Activated T-helper 1 cell treated with Interleukin-2 at 50 U/mL for 16 hours (primary cell): ENCODE measurements at places on chromosomes 2 and 18.

GRCh38 chr2:205539603-205540002 lies 142.7 kb upstream of the NRP2 start:
- DNase-seq = no peak

DNA sequence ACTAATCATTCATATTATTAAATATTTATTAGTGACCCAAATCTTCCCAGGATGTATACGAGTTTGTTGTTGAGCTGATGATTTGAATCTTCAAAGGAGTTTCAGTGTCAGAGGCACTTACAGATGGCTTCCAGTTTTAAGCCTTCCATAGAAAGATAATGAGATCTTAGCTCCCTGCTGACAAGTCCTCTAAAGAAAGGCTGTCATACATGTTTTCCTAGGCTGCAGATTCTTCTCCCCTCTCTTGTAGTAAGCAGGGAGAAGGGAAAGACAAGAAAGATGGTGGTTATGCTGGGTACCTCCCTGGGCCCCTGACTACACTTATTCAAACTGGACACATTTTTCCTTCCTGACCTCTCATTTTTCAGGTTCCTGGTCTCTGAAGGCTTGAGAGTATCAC lies 8.1 kb upstream of the GAREM1 start:
- no peak for DNase-seq

DNA sequence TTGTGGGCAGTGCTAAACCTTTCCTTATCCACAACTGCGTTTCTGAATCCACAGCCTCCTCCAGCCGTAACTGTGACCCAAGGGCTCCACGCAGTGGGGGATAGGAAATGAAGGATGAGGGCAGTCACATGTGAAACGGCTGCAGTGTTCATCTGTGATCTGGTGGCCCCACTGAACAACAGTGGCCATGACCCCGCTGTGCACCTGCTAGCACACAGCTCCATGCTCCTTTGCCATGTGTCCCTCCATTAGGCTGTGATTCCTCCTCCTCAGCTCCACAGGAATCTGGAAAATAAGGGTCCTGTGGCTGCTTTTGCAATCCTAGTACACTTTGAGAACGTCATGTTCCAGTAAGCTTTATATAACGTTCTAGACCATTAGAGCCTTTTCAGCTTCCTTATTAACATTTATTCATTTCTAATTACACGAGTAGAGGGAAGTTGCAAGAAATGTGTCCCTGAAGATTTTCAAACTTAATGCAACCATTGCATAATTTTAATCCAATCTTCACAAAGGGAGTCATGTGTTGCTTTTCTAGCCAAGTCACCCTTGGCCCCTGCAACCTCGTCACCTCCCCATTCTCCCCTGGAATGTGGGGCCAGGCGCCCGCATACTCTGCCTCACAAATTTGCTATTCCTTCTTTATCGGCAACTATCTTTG lies 7.1 kb upstream of the NAPG start:
- DNase-seq = no peak

DNA sequence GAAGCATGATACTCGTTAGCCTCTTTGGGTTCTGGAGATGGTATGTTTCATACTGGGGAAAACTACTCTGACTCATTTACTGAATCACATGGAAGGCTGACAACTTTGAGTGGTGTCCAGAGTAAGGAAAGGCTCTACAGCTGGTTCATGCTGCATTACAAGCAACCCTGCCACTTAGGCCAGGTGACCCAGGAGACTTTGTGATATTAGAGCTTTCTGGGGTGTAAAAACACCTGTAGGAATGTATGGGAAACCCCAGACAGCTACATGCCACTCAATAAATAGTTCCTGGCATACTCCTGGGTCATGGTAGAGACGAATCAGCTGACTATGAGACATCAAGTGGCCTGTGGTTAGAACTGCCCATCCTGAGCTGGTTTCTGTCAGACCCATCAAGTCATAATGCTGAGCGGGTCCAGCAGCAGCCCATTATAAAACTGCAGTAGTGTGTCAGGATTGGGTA lies 21.3 kb upstream of the TCF7L1 start:
- no peak for DNase-seq

DNA sequence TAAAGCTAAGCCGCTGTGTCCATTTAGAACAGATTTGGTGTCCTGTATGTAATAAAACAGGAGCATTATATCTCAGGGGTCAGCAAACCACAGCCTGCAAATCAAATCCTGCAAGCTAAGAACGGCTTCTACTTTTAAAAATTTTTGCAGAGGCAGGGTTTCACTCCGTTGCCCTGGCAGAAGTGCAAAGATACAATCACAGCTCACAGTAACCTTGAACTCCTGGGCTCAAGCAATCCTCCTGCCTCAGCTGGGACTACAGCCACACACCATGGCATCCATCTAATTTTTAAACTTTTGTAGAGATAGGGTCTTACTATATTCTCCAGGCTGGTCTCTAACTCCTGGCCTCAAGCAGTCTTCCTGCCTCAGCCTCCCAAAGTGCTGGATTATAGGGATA lies 28.6 kb upstream of the NPC1 start:
- DNase-seq = no peak

GRCh38 chr2:216031960-216032689 lies 18.8 kb upstream of the MREG start:
- DNase-seq = no peak

DNA sequence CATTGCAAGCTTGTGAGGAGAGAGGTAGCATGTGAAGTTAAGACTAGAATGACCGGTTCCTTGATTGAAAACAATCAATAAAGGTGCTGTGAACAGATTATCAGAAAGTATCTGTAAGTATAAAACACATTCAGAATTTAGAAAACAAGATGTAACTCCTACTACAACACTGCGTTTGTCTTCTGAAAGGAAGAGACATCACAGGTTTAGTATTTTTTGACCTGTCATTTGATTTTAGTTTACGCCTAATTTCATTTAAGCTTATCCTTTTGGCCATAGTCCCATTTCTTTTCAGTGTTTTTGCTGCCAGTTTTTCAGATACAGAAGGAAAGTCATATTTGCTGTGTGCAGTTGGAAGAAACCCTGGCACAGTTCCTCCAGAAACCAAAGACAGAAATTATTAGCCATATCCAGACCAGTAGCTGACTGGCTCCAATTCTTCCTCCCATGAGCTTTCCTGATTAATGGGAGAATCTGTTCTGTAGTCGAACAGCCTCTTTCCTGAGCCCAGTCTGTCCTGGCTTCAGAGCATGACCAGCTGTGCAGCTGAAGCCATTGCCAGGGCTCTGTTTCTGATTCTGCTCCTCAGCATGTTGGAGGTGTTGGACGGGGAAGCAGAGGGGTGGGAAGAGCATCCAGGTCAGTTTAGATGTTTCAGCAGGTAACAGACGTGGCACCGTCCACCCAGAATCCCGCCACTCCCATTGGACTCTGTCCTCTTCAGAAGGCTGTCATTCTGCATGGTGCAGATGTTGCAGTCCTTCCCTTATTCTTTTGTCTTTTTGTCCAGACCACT lies 61.0 kb downstream of the CRIM1 start:
- no peak for DNase-seq

DNA sequence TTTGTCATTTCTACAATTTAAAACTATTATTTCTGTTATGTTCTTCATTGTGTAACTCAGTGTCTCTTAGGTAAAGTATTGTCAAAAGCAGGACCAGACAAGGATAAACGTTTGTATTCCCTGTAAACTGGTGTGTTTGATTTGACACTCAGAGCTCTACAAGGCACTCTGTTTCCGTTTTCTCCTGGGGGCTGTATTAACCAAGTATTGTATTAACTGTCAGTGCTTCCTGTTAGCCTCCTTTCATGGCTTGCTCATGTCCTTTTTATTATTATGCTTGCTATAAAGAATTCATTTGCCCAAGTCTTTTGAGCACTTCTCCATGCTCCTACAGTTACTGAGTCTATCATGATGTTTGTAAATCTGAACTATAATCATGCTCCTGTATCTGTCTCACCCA lies 323.7 kb downstream of the LPIN1 start:
- DNase-seq = no peak

GRCh38 chr2:144268036-144268678 lies 251.8 kb downstream of the ZEB2 start:
- no peak for DNase-seq
